K562 (cell line): ENCODE measurements at places on chromosomes 13 and 19.

GRCh38 chr13:50757008-50757407 lies 86.5 kb downstream of the DLEU7 start:
- no peak for DNase-seq

DNA sequence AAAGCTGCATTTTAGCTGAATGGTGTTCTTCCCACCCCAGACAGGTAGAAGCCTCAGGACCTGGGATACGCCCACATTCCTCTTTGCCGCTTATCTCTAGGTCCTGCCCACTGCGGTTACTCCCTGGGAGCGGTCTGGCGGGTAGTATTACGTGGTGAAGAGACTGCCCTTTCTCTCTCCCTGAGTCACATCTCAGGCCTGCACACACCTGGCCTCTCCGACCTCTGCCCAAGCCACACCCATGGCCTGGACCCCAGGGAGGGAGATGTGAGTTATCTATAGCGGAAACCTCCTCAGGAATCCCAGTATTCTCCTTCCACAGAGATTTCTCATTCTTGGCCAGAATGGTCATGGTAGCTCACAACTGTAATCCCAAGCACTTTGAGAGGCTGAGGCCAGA lies 17.3 kb downstream of the RHPN2 start:
- peak; percentile 79 for DNase-seq

DNA sequence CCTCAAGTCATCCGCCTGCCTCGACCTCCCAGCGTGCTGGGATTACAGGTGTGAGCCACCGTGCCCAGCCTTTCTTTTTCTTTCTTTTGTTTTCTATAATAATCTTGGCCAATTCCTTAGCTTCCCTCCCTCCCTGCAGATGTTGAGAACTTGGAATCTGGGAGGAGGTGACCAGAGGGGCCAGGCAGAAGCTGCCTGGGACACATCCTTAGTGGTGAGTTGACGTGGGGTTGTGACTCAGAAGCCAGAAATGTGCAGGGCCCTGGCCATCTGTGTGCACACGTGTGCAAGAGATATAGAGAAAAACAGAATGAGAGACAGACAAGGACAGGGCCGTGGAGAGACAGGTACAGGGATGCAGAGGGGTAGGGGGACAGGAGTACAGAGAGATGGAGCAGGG lies 154.3 kb downstream of the SIPA1L3 start:
- DNase-seq = no peak

DNA sequence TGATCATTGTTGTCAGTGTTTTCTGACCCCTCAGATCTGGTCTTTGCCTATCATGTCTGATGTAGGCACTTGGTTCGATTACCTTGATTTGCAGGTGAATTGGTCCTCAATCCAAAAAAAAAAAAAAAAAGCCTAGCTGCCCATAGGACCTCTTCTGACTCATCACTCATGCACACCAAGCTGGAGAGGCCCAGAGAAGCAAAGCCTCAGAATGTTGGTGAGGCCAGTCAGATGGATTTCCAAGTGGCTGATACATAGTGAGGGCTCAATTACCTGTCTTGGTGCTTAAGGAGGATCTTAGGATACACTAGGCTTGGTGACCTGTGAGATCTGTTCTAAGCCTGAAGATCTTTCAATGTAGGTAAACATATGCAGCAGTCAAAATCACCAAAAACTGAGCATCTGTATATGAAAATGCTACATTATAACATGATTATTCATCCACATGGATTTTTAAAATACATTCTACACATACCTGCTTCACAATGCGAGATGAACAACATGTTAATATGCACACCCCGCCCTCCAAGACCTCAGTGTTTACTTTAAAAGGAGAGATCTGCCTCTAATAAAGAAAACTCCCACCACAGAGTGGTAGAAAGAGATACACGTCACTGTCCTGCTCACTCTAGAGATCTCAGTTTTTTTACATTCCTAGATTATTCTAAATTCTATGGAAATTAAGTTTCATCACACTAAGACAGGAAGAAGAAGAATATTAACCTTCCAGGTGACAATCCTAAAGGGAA lies 79.9 kb upstream of the RAP2A start:
- DNase-seq = no peak

DNA sequence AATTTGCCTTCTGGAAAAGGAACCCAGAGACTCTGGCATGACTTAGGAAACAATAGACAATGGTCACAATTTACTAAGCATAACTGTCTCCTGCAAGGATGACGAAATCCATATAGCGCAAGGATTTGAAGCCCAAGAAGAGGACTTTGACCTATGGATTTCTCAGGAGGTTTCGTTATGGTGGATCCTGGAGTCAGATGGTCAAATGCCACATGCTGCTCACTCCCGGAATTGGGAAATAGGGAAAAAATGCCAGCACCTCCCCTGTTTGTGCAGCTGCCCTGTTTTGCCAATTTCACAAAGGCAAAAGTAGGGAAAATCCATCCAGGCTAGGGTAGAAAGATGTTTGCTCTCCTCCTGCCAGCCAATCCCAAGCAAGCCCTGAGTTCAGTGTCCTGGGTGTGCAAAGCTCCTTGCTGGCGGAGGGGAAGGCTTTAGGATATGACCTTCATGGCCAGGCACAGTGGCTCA lies 23.4 kb downstream of the RDH8 start:
- no peak for DNase-seq

GRCh38 chr13:80374444-80374843 lies 33.5 kb upstream of the SPRY2 start:
- DNase-seq = no peak

GRCh38 chr19:32165141-32165540 lies 180.3 kb upstream of the ZNF507 start:
- no peak for DNase-seq

- DNase-seq = no peak
Measured at GRCh38 chr13:98192008-98192407, 14.9 kb upstream of the RNF113B start.

- no peak for DNase-seq
Measured at GRCh38 chr19:8537099-8537498, 23.1 kb upstream of the ZNF414 start.

GRCh38 chr19:33977756-33978685 lies 181.4 kb downstream of the KCTD15 start:
- DNase-seq = no peak

DNA sequence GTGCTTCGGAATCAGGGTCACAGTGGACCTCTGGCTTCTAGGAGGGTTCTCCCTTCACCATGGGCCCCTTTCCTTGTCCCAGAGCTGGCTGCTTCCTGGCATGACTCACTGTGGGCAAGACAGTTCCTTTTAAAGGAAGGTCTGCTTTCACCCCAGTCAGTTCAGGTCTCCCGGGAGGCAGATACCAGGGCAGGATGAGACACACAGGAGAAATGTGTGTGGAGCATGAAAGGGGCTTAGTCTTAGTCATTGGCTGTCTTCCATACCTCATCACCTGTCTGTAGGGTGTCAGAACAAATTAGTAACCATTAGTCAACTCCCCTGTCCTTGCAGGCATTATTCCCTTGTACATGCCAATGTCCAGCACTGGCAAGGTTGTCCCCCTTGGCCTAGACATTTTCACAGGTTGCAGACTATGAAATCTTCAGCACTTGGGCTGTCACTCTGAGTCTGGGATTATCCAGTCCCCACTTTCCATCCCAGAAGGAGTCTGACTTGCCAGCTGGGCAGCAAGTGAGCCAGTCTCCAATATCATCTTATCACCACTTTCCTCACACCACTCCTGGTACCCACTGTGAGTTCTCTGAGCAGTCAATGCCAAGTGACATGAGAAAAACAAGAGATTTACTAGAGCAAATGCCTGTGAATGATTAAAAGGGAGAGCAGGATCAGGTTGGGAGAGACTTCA lies 76.8 kb upstream of the MEDAG start:
- no peak for DNase-seq

DNA sequence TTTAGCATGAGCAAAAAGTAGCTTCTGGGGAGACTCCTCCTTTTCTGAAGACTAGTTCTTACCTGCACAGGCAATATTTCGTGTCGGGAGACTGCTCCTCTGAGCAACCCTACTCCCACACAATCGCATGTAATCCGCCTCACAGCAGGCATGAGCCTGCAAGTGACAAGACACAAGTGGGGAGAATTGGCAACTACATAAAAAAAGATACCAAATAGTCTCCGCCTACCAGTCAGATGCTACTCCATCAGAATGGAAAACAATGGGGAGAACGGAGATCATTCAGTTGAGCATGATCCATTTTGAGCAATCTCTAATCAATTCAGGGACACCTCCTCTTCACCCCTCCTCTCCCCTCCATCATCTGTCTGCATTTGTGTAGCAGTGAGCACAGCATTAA lies 321.0 kb downstream of the COG6 start:
- DNase-seq = no peak

DNA sequence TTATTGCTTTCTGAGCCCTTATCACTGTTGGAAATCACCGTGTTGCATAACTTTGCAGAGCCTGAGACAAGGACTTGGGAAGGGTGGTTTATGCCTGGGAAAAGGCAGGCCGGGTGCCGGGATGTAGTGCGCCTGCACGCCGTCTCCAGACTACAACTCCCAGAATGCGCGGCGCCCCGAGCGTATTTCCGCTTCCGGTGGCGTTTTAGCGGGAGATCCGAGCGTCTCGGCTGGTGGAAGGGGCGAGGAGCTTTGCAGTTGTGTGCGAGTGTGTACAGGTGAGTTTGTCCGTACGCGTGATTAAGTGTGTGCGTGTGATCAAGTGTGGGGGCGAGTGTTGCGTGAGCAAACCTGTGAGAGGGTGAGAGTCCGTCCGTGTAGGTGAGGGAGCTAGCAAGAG lies 75.4 kb downstream of the PEG3 start:
- no peak for DNase-seq

DNA sequence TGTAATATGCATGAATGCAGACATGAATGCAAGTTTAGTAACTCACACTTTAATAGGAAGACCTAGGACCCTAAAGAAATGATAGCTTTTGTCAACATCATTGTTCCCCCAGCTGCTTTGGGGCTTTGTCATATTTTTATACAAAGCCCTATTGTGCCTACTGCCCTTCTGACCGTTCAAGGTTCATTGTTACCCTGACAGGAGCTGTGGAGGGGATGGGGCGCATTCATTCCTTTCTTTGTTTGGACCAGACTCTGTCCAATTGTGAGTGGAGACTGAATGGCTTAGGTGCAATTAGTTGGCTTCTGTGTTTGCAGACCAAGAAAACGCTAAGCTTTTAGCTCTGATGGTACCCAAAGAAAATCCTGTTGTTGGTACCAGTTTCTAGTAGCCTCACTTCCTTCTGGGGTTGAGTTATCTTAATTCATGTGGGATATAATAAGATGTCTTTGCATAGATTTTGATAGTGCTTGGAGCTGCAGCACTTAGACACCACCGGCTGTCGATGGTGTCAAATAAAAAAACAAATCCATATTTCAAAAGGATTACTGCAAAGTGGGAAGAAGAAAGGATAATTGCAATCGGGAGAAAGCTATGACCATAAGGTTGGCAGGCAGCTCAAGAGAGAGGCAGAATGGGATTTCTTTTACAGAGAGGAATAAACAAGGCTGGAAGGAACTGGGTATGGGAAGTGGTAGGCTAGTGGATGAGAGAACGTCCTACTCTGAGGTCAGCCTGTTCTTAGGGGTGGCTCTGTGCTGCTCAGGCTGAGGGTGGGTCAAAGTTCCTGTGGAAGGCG lies 133.9 kb upstream of the TMTC4 start:
- no peak for DNase-seq

DNA sequence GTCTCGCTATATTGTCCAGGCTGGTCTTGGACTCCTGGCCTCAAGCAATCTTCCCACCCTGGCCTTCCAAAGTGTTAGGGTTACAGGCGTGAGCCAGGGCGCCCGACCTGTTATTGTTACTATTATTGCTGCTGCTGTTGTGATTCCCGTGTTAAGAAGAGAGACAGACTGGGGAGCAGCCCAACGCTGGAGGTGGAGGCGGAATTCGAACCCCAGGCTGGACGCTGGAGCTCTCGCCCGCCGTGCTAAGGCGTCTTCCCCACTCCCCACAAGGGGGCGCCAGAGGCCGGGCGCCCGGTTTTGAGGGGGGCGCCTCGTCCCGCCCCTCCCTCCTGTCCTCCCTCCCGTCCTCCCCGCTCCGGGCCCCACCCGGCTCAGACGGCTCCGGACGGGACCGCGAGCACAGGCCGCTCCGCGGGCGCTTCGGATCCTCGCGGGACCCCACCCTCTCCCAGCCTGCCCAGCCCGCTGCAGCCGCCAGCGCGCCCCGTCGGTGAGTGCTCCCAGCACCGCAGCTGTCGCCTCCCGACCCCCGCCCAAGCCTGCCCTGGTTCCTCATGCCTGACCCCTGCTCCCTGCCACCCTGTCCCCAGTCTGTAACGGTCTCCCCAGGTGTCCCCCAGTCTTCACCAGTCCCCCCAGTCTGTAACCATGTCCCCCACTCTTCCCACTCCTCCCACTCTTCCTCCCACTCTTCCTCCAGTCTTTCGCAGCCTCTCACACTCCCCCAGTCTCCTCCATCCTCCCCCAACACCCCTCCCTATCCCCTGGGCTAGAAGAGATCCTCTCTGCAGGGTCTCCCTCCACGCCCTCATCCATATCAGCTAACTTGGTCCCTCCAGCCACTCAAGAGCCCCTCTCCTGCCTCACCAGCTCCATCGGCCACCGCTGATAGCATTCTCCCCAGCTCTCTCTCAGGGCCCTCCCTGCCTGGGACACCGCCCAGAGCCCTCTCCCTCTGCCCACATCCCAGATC lies at the start of gene EHD2:
Gene EHD2 (plus strand): TSS at position 377 of the 976 bp plus-strand sequence. CDS start 3,191 bp downstream, outside the sequence.
- peak; percentile 90 for DNase-seq

- no peak for DNase-seq
Measured at GRCh38 chr13:59914556-59914955, 249.2 kb downstream of the DIAPH3 start.

- no peak for DNase-seq
Measured at GRCh38 chr13:86710013-86710412, 910.8 kb upstream of the SLITRK6 start.

DNA sequence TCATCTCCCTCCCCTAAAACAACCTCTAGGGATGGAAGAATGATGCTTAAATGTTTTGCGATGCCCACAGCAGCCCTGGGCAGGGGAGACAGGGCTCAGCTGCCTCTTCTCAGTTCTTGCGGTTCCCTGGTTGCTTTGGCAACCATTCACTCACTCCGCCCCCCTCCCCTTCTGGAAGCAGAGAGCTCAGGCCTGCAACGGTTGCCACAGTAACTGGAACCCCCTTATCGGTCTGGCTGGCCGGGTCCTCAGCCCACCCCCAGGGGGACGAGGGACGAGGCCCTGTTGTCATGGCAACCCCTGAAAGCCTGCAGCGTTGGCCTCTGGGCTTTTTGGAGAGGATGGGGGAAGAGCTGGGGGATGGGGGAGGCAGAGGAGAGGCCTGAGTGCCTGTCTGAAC lies 19.5 kb downstream of the NOVA2 start:
- no peak for DNase-seq

GRCh38 chr19:31121501-31121900 lies 227.7 kb downstream of the TSHZ3 start:
- no peak for DNase-seq

GRCh38 chr13:95060014-95060519 lies 241.2 kb downstream of the ABCC4 start:
- DNase-seq = no peak

- DNase-seq = no peak
Measured at GRCh38 chr19:30930941-30931706, 418.1 kb downstream of the TSHZ3 start.
